ENCODE measurements at places on chromosomes 16 and 17.
A peak's percentile ranks its signal among the peaks of the same experiment; 100 is the strongest.

DNA sequence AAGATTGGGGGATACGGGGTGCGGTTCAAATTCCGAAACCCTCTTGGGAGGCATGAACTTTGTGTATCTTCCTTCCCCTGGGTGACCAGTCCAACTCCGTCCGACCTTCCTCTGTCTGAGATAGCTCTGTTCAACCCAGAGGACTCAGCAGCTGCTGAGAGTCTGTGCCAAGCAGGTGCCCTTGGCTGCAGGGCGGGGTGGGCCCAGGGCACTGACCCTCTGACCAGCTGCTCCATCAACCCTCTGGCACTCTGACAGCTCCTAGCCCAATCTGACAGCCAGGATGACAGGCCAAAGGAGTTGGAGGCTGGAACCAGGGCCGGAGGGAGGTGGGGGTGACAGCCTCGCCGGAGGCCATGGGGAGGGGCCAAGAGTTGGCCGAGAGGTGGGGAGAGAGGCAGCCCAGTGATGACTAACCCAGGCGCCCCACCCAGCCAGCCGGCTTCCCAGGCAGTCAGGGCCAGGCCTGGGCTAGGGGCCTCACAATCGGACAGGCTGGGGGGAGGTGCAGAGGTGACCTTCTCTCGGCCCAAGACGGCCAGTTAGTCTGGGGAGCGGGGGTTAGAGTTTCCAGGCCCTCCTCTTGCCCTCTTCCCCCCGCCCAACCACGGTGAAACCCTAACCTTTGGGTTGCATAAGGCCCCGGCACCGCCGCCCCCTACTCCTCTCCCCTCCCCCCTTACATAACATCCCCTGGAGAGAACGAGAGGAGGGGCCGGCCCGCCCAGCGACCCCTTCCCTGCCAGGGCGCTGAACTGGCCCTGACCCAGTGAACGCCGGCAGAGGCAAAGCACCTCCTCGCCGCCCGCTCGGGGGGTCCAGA is 5.0 kb upstream of the TLCD2 start:
- no peak for DNase-seq

DNA sequence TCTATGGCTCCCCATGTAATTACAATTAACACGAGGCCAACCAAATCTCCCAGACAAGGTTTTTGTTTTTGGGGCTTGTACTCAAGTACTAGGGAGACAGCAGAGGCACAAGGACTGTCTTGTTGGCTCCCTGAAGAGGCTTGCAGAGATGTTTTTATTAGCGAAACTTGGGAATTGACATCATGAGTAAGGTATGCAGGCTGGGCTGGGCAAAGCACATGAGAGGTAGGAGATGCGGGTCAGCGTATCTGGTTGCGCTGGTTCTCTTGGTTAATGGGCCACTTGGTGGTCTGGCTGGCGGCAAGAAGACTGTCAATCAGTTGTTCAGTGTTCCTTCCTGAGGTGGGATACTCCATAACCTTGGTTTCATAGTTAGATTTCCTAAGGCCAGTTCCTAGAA is 28.9 kb downstream of the LCMT1 start:
- DNase-seq, result no peak

- no peak for DNase-seq
These were observed 11.0 kb upstream of the CAMKK1 start for GRCh38 chr17:3903881-3904290.

GRCh38 chr16:70416748-70417616 is 21.9 kb downstream of the ST3GAL2 start:
- DNase-seq, result no peak

DNA sequence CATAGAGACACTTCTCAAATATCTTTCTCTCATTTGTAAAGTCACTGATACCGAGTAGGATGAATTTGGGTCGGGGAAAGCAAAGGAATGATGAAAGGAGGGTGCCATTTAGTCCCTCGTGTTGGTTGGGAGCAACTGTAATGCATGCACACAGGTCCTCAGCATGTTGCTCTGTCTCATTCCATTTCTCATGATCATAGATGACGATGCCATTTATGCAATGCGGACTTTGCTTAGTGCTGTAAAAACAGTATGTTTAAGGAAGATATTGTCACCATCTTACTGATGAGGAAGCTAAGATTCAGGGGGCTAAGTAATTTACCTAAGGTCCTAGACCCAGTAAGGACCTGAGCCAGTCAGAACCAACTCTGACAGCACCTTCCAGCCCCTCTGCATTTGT is 100.1 kb downstream of the AATF start:
- DNase-seq, result no peak

DNA sequence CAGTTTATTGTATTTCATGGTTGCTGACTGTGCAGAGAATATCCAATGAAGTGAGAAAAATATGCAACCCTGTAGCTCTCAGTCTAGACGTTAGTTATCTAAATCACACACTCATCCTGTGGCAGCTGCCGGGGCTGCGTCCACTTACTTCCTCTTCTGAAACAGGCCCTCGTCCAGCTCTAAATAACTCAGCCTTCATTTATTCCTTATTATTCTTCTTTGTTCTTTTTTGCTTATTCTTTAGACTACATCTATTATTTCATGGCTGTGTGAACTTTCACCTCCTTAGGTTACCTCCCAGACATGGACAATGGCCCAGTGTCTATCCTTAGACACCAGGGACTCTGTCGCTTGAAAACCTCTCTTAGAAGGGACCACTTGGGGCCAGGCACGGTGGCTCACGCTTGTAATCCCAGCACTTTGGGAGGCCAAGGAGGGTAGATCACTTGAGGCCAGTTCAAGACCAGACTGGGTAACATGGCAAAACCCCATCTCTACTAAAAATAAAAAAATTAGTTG is 3.4 kb upstream of the THUMPD1 start:
- DNase-seq, result no peak

DNA sequence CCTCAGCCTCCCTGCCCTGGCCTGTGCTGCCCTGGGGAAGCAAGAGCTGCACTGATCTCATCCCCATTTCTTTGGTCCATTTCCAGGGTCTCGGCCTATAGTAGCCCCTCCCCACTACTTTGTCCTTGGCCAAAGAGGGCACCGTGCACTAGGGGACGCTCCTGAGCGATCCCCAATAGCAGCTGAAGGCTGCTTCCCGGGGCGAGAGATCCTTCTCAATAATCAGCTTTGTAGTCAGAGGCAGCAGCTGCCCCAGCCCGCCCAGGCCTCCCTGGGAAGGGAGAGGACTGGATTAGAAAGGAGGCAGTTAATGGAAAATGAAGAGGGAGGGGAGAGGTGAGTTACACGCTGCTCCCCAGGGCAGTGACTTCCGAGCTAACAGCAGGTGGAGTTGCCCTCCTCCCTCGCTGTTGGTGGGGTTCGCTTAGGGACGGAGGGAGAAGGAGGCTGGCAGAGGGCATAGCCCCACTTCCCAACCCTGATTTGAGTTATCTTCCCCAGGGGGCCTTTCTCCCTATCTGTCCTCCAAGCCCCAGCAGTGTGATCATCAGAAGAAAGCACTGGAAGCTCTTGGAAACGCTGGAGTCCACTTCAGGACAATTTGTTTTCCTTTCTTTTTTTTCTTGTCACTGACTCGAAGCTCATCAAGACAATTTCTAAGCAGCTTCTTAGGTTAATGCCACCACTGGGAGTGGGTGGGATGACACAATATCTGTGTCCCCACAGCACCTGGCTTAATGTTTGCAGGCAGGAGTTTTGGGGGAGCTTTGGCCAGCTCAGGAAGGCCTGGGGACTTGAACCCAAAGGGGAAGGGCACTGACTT is 2.6 kb downstream of the MXRA7 start:
- peak; percentile 97 for DNase-seq

DNA sequence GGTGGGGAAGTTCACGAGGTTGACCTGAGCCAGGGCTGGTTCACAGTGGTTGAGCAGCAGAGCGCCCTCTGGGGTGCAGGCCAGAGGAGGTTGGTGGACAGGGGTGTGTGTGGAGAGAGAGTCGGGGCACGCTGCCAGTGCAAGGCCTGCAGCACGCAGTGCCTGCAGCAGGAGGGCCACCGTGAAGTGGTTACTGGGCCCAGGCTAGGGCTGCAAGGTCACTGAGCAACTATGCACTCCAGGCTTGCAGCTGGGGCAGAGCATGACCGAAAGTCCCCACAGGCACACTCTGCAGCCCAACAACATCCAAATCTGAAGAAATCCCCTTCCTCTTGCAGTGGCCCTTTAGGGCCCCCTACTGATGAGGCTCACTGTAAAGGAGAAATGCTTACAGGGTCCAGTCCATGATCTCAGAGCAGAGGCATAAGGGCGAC is 89.1 kb upstream of the NOL11 start:
- DNase-seq, result peak; percentile 40

- DNase-seq, result no peak
These were observed 102.0 kb downstream of the GRIN2A start for GRCh38 chr16:10080051-10080772.

DNA sequence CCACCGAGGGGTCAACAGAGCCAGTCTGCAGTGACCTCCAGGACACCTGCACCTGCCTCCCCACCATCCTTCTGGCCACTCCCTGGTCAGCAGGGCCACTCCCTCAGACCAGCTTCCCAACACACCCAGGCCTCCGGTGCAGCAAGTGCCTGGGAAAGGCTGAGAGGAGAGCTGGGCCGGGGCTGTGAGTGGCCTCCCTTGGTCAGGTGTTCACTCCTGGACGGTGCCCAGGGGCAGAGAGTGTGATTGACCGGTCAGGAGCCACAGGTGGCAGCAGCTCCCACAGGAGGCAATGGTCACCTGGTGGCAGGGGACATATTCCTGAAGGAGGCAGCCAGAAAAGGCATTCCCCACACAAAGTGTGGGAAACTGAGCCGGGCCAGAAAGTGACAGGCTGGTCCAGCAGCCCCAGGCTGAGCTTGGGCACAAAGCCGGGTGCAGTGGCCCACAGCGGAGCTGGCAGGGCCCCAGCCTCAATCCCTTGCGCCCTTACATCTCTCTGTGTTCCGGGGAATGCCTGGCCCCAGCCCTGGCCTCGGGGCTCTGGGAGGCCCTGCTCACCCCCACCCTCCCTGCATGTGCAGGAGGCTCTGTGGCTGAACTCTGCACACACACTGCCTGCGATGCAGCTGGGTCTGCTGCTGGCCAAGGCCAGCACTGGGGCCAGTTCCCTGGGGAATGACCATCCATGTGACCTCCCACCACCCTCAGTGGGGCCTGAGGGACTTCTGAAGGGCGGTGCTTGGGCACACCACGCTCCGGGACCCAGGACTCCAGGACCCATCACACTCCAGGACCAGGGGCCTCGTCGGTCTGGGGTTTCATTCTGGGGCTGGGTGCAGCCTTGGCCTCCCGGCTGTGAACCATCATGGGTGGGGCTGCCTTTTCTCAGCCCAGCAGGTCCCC is 1.2 kb upstream of the C17orf99 start:
- DNase-seq, result no peak
